Caco-2 (cell line): ENCODE measurements at places on chromosomes 2 and 18. TPM values are rescaled to one million over a fixed set of nuclear protein-coding genes. Genes with fewer than 3 reads are reported as not detected.

- H3K27ac ChIP-seq, result no peak overlapping the region
- H3K4me3 ChIP-seq, result no peak overlapping the region
- no peaks in the 10 kb centered on the region for H3K27me3 ChIP-seq
- DNase-seq, result no peak
Observed at GRCh38 chr2:220241423-220241822, 614.0 kb downstream of the SLC4A3 start.

GRCh38 chr2:174436351-174436750, 40.8 kb downstream of the SCRN3 start:
- no peaks in the 10 kb centered on the region for H3K4me1 ChIP-seq
- DNase-seq, result no peak
- no peak overlapping the region for H3K4me3 ChIP-seq

DNA sequence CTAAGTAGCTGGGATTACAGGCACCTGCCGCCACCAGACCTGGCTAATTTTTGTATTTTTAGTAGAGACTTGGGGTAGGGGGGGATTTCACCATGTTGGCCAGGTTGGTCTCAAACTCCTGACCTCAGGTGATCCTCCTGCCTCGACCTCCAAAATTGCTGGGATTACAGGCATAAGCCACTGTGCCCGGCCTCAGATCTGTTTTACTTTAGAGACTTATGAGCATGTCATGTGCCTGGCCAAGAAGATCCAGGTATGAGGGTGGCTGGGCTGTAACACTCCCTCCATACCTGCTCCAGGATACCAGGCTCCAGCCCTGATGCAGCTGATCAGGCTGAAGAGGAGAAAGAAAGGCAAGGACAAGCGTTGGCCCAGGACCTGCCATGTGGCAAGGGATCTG, 125.0 kb downstream of the LPIN1 start:
- no peaks in the 10 kb centered on the region for H3K27me3 ChIP-seq
- no peak overlapping the region for H3K27ac ChIP-seq
- H3K4me1 ChIP-seq, result peaks cover 13% of the 10 kb centered on the region
- no peak for DNase-seq

Gene NTSR2
- not detected in 2 replicates for total RNA-seq

Gene DLX1
- total RNA-seq, result 1.2 TPM in 2 replicates

- no peak overlapping the region for H3K27ac ChIP-seq
- H3K27me3 ChIP-seq, result no peaks in the 10 kb centered on the region
- no peaks in the 10 kb centered on the region for H3K4me1 ChIP-seq
- DNase-seq, result no peak
Observed at GRCh38 chr2:206422493-206422892, 20.8 kb upstream of the ADAM23 start.

Gene SOX11
- total RNA-seq, result not detected in 2 replicates

Gene KCTD1
- total RNA-seq, result 5.7 and 6.8 TPM in 2 replicates

DNA sequence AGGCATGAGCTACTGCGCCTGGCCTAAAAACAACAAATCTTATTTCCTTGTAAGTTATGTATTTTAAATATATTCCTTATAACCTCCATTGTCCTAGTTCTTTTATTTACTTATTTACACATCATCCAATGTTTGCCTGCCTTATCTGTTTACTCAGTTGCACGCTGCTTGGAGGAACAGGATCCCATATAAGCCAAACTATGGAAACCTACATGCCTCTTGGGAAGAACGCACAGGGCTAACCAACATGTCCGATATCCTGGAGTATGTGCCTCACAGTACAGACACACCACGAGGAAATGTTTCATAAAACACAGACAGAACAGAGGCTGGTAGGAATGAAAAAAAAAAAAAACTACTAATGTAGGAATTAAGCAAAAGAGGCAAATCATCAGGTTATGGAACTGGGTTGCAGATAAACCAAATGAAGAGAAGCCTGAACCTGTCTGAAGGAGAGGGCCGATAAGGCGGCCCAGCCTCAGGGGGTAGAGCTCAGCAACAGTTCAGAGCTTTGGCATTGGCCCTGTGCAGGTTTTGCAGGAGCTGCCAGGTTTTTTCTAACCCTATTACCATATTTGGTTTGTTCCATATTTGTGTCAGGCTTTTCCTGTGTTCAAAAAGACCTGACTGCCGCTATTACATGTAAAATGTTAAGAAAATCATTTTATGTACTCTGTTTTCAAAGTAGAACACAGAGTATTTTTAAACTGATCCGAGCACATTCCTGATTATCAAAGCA, 19.9 kb upstream of the SP3 start:
- H3K27ac ChIP-seq, result peak overlapping the region; percentile 23
- no peaks in the 10 kb centered on the region for H3K27me3 ChIP-seq
- DNase-seq, result no peak
- no peak overlapping the region for H3K4me3 ChIP-seq
- peaks cover 40% of the 10 kb centered on the region for H3K4me1 ChIP-seq
- no peaks in the 10 kb centered on the region for H3K36me3 ChIP-seq

DNA sequence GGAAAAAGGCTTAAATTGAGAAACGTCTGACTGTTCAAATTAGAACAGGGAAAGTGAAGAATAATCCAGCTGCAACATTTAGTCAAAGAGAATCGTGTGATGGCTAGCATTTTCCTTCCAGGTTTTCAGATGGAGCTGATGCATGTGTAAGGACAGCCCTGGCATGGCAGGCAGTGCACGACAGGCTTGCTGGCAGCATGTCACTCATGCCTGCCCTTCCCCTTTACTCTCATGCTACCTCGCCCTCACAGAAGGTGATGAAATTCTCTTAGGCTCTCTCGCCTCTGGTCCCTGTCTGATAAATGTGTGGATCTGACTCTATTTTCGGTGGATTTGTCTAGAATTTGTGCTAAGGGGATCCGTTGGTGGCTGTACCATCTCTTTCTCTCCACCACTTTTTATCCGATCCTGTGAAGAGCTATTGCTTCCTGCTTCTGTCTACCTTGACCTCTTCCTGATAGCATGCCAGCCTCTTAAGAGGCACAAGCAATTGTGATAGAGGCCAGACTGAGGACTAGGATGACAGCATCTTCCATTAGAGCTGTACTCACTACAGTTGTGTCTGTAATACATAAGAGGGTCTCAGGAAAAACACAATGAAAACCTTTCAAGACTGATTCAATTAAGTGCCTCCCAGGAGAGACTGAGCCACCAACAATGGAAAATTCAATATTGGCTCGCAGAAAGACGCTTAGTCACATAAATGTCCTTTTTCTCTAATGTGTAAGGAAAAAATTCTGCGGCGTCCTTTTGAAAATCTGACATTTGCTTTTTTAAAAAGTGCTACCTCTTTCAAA, 65.6 kb upstream of the NOSTRIN start:
- no peak for DNase-seq
- H3K27ac ChIP-seq, result no peak overlapping the region
- no peaks in the 10 kb centered on the region; the same call in 1 of the 2 replicates for H3K36me3 ChIP-seq
- no peaks in the 10 kb centered on the region for H3K27me3 ChIP-seq

Gene KCNK3
- 0.09 and 0.36 TPM in 2 replicates for total RNA-seq

Gene ASB3
- 12.9 and 13.9 TPM in 2 replicates for total RNA-seq

DNA sequence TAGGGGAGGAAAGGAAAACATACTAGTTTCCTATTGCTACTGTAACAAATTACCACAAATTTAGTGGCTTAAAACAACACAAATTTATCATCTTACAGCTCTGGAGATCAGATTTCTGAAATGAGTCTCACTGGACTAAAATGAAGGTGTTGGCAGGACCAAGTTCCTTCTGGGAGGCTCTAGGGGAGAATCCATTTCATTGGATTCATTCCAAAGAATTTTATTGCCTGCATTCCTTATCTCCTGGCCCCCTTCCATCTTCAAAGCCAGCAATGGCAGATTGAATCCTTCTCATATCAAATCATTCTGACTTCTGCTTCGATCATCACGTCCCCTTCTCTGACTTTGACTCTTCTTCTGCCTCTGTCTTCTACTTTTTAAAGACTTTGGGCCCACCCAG, 250.9 kb downstream of the IRS1 start:
- H3K4me3 ChIP-seq, result no peak overlapping the region
- H3K27ac ChIP-seq, result no peak overlapping the region
- no peaks in the 10 kb centered on the region for H3K36me3 ChIP-seq

- H3K4me3 ChIP-seq, result no peak overlapping the region
- H3K27ac ChIP-seq, result no peak overlapping the region
- H3K36me3 ChIP-seq, result no peaks in the 10 kb centered on the region
- H3K27me3 ChIP-seq, result no peaks in the 10 kb centered on the region
Observed at GRCh38 chr18:9856092-9856491, 29.7 kb upstream of the TXNDC2 start.

DNA sequence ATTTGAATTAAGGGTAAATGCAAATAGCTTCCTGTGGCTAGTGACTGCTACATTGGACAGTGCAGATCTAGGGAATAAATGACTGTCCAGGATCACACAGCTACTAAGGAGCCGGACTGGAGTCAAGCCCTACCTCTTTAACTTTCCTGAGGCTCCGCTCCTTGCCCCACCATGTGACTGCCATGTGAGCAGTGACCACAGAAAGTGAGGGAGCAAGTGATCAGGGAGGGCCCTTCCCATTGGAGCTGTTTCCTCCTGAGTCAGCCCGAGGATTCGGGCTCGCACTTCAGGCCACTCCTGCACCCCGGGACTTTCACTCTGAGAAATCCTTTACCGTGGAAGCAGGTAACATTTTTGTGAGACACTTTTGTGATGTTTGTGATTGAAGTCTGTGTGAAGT, 198.0 kb downstream of the ANKRD30B start:
- H3K27me3 ChIP-seq, result no peaks in the 10 kb centered on the region
- no peak overlapping the region for H3K4me3 ChIP-seq
- H3K36me3 ChIP-seq, result no peaks in the 10 kb centered on the region
- no peak for DNase-seq
- H3K4me1 ChIP-seq, result no peaks in the 10 kb centered on the region

DNA sequence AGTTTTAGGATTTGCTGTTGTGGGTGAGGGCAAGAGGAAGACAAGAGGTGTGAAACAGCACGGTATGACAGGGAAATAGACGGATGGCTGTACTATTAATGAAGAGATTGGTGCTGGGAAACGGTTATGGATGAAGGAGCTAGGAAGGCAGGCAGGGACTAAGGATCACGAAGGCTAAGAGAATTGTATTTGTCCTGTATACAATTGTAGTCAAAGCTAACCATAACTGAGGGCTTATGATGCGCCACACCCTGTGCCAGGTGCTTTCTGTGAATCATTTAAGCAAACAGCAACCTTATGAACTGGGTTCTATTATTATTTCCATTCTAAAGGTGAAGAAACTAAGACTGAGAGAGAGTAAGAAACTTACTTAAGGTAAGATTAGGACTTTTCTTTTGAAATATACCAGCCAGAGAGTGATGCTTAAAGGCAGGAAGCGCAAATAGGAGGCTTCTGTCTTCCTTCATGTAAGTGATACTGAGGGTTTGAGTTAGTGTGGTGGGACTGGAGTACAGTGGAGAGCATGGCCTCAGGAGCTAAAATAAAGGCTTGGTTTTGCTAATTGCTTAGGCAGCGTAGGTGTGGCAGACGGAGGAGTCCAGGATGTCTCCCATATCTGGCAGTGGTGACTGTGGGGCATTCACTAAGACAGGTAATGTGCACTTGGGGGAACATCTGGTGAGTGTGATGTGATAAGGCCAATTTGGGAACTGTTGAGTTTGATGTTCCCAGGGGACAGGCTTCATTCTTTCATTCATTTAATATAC, 85.8 kb downstream of the PLEKHM3 start:
- H3K27ac ChIP-seq, result peak overlapping the region; percentile 1
- H3K27me3 ChIP-seq, result no peaks in the 10 kb centered on the region
- no peaks in the 10 kb centered on the region for H3K36me3 ChIP-seq
- H3K4me3 ChIP-seq, result no peak overlapping the region

Gene MCEE
- total RNA-seq, result 13.7 and 15.6 TPM in 2 replicates

DNA sequence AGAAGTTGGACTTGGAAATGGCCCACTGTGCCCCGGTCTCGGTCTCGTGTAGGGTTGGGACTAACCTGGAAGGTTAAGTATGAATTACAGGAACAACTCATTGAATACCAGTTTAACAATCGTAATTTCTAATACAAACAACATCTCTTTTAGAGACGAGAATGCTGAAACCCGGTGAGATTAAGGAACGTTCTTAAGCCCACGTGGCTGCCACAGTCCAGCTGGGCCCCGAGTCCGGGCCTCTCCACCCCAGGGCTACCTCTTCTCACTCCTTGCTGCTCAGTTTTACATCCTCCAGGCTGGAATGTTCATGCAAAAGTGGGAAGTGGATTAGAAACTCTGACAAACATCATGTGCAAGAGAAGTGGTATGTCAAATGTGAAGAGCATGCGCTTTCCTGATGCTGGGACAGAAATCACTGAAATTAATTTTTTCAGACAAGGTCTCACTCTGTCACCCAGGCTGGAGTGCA, 29.4 kb downstream of the NGEF start:
- H3K27me3 ChIP-seq, result no peaks in the 10 kb centered on the region
- no peaks in the 10 kb centered on the region for H3K4me1 ChIP-seq
- no peak for DNase-seq
- no peak overlapping the region for H3K27ac ChIP-seq

DNA sequence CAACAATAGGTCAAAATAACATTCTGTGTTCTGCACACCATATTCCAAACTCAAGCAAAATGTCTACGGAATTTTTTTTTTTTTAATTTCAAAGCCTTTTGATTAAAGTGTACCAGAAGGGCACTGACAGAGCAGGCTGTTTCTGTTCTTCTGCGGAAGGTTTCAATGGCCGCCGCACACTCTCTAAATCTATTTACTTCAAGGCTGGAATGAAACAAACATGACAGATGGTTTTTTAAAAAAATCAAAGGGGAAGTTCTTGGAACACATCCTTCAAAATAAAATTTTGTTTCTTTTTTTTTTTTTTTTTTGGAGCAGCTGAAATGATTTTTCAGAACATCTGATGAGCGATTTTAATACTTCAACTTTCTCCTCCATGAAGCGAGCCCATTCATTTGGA, 259.1 kb downstream of the TXNL1 start:
- H3K4me1 ChIP-seq, result no peaks in the 10 kb centered on the region
- no peaks in the 10 kb centered on the region for H3K36me3 ChIP-seq
- no peak overlapping the region for H3K27ac ChIP-seq
- no peak overlapping the region for H3K4me3 ChIP-seq
- H3K27me3 ChIP-seq, result no peaks in the 10 kb centered on the region
- no peak for DNase-seq

- H3K27ac ChIP-seq, result no peak overlapping the region
- H3K4me1 ChIP-seq, result no peaks in the 10 kb centered on the region
- DNase-seq, result no peak
- no peaks in the 10 kb centered on the region for H3K27me3 ChIP-seq
- no peak overlapping the region for H3K4me3 ChIP-seq
Observed at GRCh38 chr2:85702172-85702571, 8.0 kb downstream of the GNLY start.

DNA sequence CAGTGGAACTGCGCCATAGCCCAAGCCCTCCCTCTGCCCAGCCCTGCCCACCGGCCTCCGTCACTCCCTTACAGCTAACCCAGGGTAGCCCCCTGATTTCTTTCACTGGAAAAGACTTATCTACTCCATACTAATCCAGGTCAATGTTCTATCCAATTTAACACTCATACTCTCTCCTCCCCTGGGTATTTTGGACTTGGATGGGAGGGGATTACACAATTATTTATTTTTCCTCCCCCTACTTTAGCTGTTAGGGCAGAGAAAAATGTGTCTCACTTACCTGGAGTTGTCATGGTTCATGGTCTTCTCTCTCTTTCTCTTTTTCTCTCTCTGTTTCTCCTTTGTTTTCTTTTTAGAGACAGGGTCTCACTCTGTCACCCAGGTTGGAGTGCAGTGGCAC, 100.6 kb upstream of the ST8SIA3 start:
- H3K4me3 ChIP-seq, result no peak overlapping the region
- no peak overlapping the region for H3K27ac ChIP-seq
- H3K36me3 ChIP-seq, result no peaks in the 10 kb centered on the region
- H3K27me3 ChIP-seq, result no peaks in the 10 kb centered on the region

Gene ASNSD1
- 39.2 and 49.4 TPM in 2 replicates for total RNA-seq
